D341Med (cell line): ENCODE measurements at places on chromosomes 6 and 20.

DNA sequence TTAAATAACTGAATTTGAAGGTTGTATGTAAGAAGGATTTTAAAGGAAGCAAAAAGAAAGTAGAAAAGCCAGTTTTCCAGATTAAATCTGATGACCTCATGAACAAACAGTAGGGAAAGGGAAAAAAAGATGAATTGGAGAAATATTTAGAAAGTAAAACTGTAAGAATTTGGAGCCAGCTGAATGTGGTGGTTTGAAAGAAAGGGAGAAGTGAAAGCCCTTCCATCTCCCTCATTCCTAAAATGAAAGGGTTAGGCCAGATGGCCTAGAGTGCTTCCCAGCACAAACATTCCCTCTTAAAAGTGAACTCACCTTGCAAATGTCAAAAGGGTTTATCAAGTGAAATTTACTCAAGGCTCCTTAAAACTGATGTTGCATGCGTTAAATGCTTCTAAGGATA, 139.3 kb upstream of the COL21A1 start:
- DNase-seq, result no peak

DNA sequence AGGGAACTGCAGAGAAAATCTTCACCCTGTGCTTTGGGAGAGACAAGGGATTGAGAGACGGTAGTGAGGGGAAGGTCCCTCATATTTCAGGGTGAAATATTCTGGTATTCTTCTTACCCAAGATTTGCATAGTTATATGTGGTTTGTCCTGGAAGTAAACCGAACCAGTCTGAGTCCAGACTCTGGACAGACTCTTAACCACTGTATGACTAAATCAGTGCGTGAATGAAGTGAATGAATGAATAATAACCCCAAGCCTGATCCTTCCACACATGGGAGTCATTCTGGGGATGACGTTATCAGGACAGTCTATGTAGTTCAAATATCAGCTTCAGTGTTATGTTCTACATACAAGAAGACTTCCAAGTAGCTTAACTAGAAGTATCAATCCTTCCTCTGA, 690.7 kb downstream of the KIF16B start:
- no peak for DNase-seq

DNA sequence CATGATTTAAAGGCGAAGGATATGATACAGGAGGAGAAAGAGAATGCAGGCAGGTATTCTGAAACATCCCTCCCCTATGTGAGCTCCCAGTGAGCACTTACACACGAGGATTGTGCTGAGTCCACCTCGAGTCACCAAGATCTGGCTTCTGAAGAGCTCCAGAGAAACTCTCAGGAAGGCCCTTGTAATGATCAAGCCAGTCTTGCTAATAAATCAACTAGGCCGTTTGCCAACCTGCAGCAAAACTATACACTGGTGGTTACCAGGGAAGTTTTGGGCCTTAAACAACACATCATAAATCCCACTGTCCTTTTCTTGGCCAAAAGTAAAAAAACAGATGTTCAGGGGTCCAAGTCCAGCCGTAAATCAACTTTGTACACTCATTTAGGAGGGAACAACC, 79.2 kb downstream of the STXBP5 start:
- DNase-seq, result no peak

DNA sequence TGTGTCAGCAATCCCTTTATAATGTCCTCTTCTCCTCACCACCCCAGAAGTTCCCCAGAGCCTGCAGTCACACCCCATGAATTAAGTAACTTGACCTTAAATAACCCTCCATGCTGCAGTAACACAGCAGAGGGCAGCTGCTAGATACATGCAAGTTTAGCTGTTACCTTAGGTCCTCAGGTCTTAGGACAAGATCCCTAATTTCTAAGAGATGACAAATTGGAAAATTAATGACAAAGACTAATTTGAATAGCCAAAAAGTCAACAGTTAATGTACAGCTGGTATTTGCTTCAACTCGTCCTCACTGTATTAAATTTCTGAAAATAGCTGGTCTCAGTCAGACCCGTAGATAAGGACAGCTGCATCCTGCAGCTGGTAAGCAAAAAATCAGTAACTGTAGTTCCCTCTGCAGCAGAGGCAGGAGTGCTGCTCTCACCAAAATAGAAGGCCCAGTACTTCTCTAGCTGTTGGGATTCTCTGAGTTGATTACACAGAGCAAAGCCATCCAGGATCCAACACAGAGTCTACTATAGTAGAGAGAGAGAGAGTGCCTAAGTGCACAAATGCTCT, 62.4 kb downstream of the TNFRSF21 start:
- no peak for DNase-seq

- DNase-seq, result no peak
Measured at GRCh38 chr6:19417713-19418112, 419.5 kb upstream of the ID4 start.

DNA sequence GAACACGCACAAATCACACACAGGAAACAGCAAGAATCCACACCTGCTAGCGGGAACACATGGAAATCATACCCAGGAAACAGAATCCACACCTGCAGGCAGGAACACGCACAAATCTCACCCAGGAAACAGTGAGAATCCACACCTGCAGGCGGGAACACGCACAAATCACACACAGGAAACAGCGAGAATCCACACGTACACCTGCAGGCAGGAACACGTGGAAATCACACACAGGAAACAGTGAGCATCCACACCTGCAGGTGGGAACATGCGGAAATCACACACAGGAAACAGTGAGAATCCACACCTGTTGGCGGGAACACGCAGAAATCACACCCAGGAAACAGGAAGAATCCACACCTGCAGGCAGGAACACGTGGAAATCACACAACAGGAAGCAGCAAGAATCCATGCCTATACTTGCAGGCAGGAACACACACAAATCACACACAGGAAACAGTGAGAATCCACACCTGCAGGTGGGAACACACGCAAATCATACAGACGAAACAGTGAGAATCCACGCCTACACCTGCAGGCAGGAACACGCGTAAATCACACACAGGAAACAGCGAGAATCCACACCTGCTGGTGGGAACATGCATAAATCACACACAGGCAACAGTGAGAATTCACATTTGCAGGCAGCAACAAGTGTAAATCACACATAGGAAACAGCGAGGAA, 108.6 kb downstream of the DLL1 start:
- no peak for DNase-seq

GRCh38 chr6:112485120-112485826, 138.1 kb downstream of the RFPL4B start:
- no peak for DNase-seq

- no peak for DNase-seq
Measured at GRCh38 chr6:137637121-137637520, 142.9 kb upstream of the OLIG3 start.

- DNase-seq, result no peak
Measured at GRCh38 chr6:52161689-52162438, 24.3 kb upstream of the IL17A start.
